ENCODE measurements at places on chromosomes 4 and X.

DNA sequence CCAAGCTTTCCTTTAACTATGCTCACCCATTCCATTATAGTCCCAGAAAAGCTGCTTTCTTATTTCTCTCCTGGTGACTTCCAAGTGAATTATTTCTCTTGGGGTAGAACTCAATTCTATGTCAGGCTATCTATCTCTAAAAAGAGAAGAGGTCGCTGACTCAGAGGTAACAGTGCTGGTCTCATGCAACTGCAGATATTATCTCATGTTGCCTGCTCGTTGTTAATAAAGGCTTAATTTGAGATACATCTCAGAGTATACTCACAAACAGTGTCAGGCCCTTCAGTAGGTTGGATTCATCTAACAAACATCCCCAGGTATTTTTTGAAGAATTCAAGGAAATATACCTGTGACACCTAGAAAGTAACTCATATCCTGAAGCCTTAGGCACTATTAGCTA, 2.7 kb downstream of the TMEM154 start:
- DNase-seq, result no peak

GRCh38 chr4:13445841-13446790, 38.0 kb downstream of the RAB28 start:
- no peak for DNase-seq

DNA sequence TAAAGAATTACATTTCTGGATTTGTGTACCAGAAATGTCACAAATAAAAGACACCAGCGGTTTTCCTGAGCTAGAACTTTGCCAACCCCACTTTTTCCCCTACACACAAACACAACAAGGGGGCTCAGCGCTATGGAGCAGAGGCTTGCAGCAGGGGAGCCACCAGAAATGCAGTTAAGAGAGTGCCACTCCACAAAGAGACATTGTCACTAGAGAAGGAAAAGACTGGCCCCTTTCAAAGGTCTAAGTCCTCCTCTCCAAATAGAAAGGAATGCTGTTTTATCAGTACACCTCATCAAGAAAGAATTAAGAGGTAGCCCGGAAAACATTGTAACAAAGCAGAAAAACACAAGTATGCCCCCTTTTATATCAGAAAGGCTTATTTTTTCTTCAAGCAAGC, 419.5 kb downstream of the HNRNPD start:
- no peak for DNase-seq

DNA sequence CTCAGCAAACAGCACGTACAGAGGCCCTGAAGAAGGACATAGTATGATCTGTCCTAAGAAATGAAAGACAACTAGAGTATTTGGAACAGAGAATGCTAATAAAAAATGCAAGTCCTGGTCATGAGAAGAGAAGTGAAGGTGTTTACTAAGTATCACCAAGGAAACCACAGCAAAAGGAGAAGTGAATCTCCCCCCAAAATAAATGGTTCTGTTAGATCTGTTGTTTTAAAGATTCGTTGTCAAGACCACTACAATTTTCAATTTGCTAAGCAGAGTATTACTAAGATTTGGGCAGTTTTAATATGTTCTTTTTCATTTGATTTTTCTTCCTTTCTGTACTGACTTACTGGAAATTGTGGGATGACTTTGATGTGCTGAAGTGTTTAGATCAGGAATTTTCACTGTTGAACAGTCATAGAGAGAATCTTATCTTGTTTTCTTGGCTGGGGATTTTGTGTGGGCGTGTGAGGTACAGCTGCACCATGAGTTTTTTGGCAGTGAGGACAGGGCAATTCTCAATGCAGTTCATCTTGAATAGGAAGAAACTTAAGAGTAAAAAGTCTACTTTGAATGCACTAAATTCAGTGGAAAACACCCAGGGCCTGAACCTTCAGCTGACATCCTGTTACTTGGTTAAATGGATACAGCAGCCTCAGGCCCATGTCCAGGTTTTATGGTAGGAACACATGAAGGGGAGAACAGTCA, 132.2 kb downstream of the STIM2 start:
- no peak for DNase-seq

GRCh38 chrX:81259714-81260395, 58.0 kb downstream of the SH3BGRL start:
- DNase-seq, result no peak

DNA sequence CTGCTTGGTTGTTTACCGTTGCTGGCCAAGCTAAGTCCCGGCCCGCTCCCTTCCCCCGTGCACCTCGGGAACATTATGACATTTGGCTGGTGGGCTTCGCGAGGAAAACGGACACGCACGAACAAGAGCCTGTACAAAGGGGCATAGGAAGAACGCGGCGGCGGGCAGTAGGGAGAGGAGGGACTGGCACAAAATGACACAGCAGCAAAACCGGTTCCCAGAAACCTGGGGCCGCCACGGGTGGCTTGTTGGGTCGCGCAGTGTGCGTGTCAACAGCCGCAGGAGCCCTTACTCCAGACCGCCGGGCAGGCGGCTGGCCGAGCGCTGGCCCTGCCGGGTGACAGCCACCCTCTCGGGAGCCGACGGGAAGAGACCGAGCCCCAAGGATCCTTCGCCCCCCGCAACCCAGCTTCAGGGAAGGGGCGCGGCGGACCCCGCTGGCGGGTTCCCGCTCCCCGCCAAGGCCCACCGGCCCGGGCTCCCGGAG, 1.6 kb upstream of the LIN54 start:
- no peak for DNase-seq

GRCh38 chrX:22105231-22105630, 73.1 kb downstream of the PHEX start:
- no peak for DNase-seq

DNA sequence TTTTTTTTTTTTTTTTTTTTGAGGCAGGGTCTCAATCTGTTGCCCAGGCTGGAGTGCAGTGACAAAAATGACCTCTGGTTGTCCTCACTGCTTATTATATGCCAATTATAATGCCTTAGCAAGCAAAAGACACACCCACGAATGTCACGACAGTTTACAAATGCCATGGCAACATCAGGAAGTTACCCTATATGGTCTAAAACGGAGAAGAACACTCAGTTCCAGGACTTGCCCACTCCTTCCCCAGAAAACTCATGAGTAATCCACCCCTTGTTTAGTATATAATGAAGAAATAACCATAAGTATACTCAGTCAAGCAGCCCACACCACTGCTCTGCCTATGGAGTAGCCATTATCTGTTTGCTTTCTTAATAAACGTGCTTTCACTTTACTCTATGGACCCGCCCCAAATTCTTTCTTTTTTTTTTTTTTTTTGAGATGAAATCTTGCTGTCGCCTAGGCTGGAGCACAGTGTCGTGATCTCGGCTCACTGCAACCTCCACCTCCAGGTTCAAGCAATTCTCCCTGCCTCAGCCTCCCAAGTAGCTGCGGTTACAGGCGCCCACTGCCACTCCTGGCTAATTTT, 106.2 kb downstream of the SMIM20 start:
- no peak for DNase-seq

- peak; percentile 66 for DNase-seq
Observed at GRCh38 chrX:57595381-57595811, 3.6 kb downstream of the ZXDB start.

GRCh38 chr4:149715822-149716585, 99.6 kb downstream of the IQCM start:
- no peak for DNase-seq

- DNase-seq, result no peak
Observed at GRCh38 chrX:6095469-6095868, 133.2 kb downstream of the NLGN4X start.

GRCh38 chr4:52203351-52203750, 152.2 kb downstream of the SPATA18 start:
- no peak for DNase-seq

DNA sequence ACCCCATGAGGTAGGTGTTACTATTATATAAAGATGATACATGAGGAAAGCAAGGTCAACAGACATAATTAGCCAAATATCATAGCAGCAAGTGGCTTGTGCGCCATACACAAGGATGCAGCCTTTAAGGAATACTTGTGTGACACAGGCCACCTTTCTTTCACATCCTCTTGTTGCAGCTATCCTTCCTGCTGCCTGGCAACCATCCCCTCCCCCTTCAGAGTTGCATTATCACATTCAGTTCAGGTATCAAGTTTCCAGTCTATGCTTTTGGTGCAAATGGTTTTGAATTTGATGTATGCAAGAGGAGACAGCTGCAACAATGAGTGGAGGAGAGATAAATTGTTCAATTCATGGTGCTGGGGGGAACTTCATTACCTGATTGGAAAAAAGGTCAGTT, 6.4 kb downstream of the ZCCHC18 start:
- no peak for DNase-seq

DNA sequence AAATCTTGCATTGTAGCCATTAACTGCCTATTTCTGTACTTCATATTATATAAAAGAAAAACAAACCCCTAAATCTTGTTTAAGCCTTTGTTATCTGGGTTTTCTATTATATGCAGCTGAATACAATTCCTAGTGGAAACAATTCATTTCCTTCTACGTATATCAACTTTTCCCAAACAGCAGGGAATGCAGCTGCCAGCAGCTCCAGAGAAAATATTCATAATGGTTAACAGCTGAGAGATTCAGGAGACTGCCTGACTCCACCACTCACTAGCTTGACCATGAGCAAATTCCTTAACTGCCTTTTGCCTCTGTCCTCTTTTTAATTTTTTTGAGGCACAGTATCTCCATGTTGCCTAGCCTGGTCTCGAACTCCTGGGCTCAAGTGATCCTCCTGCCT, 146.2 kb downstream of the SPATA18 start:
- DNase-seq, result no peak

DNA sequence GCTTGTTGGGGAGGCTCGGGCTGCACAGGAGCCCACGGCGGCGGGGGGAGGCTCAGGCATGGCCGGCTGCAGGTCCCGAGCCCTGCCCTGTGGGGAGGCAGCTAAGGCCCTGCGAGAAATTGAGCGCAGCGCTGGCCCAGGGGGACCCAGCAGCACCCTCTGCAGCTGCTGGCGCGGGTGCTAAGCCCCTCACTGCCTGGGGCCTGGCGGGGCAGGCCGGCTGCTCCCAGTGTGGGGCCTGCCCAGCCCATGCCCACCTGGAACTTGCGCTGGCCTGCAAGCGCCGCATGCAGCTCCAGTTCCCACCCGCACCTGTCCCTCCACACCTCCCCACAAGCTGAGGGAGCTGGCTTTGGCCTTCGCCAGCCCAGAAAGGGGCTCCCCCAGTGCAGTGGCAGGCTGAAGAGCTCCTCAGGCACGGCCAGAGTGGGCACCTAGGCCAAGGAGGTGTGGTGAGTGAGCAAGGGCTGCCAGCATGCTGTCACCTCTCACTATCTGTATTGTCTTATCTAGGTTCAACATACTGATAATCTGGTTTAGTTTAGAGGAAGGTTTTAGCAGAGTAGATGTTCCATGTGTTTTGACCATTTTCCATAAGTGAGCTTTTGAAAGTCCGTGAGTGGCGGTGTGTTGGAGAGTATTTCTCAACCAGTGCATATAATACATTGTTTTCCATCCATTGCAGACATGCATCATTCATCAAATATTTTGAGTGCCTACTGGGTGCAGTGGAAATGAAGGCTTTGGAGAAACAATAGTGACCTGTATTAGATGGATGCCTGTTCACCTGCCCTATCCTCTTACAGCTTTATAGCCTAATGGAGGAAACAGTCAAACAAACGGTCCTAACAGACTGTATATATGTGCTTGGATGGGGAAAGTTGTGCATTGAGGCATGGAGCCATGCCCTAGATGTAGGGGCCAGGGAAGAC, 13.1 kb downstream of the PI4K2B start:
- DNase-seq, result no peak

DNA sequence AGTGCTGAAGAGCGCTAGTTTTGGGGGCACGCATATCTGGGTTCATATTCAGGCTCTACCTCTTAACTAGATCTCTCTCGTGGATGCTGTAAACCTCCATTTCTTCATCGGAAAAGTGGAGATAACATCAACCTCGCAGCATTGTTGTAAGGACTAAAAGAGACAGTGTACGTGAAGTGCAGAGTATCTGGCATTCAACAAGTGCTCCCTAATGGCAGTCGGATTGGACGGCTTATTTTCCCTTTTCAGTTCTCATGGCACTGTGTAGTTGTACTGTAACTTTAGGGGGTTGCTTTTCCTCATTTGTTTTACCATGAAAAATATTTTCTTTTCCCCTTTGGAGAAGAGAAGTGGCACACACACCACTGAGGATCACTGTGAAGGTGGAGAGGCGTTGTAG, 51.4 kb upstream of the ESX1 start:
- no peak for DNase-seq

GRCh38 chr4:173752610-173753230, 222.7 kb upstream of the HAND2 start:
- no peak for DNase-seq

- DNase-seq, result no peak
Observed at GRCh38 chr4:182015893-182016292, 227.3 kb upstream of the TENM3 start.

- no peak for DNase-seq
Observed at GRCh38 chr4:170025523-170026252, 507 bp downstream of the MFAP3L start.

DNA sequence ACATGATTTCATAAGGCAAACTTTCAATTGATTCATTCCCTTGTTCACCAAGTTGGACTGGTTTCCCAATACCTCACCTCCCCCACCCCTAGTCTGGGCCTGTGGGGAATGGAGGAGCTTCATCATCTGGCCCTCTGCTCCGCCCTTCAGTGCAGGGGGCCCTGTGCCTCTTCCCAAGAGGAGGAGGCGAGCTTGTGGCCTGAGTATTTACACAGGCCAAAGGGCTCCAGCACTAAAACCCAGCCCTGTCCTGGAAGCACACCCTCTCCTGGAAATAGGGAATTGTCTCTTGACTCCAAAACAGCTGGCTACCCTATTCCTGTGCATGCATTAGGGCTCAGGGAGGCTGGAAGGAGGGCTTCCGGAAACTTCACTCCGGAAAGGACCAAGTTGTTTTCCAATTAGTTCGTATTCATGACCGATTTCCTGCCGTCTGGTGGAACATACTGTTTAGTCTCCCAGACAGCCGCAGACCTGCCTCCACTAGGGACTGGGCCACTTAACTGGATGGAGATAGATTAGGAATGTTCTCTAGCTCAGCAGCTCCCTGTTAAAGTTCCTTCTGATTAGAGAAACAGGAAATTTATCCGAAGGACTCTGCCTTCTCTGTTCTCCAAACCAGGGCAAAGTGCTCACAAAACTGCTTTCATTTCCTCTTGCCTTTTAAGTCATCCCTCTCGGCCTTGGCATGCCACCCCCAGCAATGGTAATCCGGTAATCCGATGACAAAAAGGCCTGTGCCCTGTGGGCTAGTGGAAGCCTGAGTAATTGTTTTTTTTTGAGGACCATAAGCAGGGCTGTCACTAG, 5.8 kb downstream of the SRPX2 start:
- DNase-seq, result peak; percentile 81

- peak; percentile 10 for DNase-seq
Observed at GRCh38 chrX:12563121-12563520, 228.1 kb upstream of the PRPS2 start.

GRCh38 chr4:156686120-156686519, 285.5 kb downstream of the PDGFC start:
- peak; percentile 99 for DNase-seq

DNA sequence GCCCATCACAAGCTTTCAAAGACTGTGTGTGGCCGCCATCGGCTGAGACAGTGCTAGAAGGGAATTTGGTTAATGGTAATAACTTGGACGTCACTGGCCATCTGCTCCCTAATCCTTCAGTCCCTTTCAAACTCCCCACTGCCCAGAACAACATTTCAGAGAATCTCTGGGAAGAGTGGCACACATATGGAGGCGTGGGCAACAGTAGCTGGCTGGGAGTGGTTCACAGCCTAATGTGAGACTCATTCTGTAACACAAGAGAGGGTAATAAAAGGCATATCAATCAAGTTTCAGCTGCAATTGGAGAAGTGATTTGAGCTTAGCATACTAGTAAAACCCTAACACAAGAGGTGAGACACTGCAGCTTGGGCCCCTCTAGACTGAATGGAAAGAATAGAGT, 15.4 kb downstream of the SMIM10 start:
- DNase-seq, result no peak

- peak; percentile 90 for DNase-seq
Observed at GRCh38 chr4:107283587-107284559, 247.8 kb upstream of the DKK2 start.

Data from fibroblast of skin of left biceps (primary cell).